ENCODE measurements at places on chromosomes 1 and 21.

- DNase-seq = no peak
Measured at GRCh38 chr21:27424601-27425000, 457.7 kb upstream of the ADAMTS5 start.

DNA sequence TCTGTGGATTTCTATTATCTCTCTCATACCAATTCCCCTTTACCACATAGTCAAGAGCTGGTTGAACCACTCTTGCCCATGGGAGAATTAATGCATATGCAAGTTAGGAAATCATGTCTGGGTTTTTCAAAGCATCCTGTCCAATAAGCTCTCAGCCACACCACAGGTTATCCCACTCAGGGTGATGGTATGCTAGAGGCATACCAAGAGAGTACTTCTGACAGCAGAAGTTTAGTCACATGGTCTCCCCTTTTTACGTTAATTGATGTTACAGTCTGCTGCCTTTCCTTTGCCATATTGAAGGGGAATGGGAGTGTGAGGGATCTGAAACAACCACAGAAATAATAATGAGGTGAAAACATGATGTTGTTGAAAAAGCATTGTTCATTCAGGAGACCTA, 135.8 kb upstream of the PBX1 start:
- DNase-seq = no peak

DNA sequence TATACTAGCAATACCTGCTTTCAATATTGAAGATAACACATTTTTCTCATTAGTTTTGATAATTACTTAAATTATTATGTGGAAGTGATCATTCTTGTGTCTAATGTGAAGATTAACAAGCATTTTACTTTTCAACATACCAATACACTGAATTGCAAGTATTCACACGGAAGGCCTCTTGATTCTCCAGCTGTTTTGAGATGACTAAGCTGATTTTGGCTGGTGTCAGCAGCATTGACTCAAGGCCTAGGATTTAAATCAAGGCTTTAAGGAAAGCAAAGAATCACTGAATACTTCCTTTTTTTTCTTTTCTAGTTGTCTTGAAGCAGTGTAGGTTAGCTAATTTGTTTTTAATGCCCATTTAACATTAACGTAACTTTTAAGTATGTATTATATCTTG, 373.7 kb downstream of the SRGAP2C start:
- no peak for DNase-seq

DNA sequence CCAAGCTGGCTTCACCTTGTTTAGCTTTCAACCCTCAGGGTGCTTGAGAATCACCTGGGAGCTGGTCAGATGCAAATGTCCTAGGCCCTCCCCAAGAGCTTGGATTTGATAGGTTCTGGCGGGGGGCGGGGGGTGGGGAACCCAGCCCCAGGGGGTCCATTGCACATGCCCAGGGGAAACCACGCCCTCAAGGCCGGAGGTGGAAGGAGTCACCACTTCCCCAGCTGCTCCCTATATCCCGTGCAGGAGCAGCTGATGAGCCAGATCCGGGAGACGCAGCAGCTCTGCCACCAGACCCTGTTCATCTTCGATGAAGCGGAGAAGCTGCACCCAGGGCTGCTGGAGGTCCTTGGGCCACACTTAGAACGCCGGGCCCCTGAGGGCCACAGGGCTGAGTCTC, 5.8 kb downstream of the TOR3A start:
- DNase-seq = no peak

- DNase-seq = no peak
Measured at GRCh38 chr21:38178653-38179470, 77.9 kb upstream of the KCNJ15 start.

All from NCI-H2171 (cell line).